ENCODE measurements at places on chromosomes 11 and 22.

DNA sequence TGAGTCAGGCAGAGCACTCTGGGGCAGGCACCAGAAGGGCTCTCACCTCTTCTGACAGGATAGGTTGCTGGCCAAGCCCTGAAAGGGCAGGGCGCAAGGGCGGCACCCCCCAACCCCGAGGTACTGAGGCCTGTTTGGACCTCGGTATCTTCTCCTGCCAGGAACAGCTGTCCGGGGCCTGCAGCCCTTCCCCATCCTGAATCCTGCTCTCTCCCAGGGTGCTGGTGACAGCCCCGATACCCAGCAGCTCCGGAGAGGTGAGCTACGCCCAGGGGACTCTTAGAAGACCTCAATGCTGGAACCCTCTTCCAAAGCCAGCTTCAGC is 79.1 kb downstream of the PHF21B start:
- no peak for DNase-seq

DNA sequence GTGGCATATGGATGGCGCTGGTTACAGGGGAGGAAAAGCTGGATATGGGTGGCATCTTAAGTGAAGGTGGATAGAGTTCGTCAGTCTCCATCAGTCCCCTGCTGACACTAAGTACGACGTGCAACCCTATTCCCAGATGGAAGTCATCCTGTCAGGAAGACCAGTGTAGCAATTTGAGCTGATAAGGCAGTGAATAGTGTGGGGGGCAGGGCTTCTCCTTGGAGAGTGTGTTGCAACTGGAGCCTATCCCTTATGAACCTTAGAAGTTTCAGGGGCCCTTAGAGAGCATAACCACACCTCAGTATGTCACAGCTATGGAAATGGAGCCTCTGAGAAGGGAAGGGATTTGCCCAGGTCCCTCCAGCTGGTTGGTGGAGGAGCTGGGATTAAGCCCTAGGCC is 36.1 kb upstream of the ANKK1 start:
- no peak for DNase-seq

- DNase-seq = no peak
Measured at GRCh38 chr22:35051013-35051535, 14.9 kb upstream of the ISX start.

DNA sequence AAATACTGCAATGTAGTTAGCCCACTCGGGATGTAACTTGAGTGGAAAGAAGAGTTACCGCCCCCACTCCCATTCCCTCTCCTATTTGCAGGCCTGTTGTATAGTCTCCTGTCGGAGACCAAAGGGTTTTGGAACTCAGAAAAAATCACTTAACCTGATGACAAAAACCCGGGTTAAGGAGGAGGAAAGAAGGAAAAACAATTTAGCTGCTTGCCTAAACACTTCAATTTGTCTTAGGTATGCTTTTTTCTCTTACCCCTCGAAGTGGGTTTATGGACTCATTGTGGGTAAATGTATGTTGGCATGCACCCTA is 2.2 kb downstream of the YAP1 start:
- no peak for DNase-seq

DNA sequence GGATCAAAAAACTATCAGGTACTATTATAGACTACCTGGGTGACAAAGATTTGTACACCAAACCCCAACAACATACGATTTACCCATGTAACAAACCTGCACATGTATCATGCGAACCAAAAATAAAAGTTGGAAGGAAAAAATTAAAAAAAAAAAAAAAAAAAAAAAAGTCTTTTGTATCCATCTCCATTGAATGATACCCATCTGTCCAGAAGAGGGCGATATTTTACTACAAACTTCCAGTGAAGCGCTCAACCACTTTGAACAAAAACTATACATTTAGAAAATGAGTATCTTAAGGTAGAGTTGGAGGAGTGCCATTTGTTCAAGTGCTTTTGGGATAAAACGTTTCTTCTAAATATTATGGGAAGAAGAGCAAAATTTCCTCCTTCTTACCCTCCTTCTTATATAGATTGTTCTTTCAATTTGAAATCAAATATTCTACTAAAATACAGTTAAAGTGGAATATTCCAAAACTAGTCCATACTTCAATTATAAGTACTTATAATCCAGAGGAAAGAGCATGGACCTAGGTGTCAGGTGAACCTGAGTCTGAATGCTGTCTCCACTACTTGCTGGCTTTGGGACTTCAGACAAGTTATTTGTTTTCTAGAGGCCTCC is 23.3 kb downstream of the ARL14EP start:
- no peak for DNase-seq

GRCh38 chr11:116513894-116514293 is 258.9 kb downstream of the BUD13 start:
- DNase-seq = no peak

DNA sequence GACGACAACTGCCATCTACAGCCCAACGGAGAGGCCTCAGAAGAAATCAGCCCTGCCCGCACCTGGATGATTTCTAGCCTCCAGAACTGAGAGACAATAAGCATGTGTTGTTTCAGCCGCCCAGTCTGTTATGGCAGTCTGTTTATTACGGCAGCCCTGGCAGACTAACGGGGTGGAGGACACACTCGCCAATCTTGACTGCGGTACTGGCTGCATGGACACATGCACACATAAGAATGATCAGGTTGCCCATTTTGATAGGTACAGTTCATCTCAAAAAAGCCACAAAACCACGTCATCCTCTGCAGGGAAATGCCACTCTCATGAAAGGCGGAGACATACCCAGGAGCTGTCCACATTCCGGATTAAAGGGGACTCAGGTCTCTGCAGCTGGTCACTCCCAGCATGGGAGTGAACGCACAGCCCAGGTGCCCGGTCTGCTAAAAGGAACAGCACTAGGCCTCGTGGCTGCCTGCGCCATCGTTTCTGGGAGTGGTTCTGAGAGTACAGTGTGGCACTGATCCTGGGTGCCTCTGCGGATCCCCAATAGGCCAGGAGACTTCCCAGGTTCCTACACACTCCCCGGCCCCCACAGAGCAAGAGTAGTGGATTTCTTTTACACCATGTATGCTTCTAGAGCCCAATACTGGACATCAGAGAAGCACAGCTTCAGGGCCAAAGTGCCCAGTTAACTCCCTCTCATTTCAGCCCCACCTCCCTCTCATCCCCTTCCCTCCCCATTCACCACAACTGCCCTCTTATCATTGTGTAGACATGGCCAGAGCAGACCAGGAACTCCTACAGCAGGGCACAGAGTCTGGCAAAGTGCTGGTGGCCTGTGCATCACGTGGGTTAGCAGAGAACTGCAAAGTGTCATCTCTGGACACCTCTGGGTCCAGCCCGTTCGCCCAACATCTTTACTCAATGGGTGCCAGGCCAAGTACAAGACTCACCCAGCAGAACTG is 11.7 kb upstream of the COMT start:
- peak; percentile 39 for DNase-seq

- no peak for DNase-seq
Measured at GRCh38 chr11:66625041-66625751, 8.8 kb downstream of the RBM14 start.

GRCh38 chr11:11036185-11036847 is 178.5 kb upstream of the ZBED5 start:
- no peak for DNase-seq

- peak; percentile 85 for DNase-seq
Measured at GRCh38 chr22:49992921-49993648, 19.5 kb downstream of the IL17REL start.

- no peak for DNase-seq
Measured at GRCh38 chr22:36303874-36304273, 50.9 kb downstream of the APOL1 start.

DNA sequence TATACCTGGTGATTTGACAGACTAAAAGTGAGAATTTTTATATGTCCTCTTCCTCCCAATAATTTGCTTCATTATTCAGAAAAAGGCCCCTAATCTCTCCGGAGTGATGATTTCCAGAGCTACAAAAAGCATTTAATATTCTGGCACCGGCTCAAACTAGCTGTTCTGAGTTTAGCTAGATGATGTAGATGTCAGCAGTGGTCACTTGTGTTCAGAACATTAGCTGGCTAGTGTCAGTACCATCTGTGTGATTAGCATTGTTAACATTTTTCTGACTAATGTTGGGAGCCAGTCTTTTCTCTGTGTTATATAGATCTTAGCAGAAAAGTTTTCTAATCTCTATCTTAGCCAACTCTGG is 68.7 kb upstream of the RRM1 start:
- no peak for DNase-seq

DNA sequence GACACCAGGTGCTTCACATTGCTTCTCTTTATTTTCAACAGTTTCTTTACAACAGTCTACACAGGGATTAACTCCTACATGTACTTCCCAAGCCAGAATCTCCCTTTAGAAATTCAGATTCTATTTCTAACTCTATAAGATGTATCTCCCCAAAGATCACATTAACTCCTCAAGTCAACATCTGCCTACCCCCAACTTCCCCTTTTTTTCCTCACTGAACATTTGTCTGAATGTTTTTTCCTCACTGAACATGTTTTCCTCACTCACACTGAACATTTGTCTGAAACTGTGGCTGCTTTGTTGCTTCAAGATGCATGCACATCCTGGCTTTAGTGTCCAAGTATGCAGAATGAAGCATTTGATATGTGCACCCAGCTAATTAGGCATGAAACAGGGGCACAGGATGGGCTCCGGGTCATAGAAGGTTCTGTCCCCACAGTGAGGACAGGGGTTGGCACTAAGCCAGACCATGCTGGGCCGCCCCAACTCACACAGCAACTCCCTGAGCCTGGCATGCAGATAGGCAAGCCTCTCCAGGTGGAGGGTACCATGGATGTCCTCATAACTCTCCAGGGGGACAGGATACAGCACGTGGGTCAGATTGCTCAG is 11.3 kb downstream of the PRAME start:
- DNase-seq = no peak

DNA sequence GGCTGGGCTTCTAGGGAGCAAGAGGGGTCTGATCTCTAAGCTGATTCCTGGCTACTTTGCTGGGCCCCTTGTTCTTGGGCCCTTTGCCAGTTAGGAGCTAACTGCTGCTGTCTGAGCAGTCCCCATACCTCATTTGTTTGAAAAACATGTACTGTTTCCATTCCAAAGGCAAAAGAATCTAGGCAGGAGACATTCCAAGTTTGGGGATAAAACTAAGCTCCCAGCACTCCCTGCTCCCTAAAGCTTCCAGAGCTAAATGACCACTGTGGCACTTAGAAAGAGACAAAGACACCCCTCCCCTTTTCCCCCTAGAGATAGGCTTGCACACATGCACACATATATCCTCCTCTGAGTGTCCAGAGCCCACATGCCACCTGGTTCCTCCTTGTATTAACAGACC is 22.7 kb upstream of the RRM1 start:
- DNase-seq = no peak

GRCh38 chr22:19118329-19118880 is 3.8 kb downstream of the DGCR2 start:
- no peak for DNase-seq

DNA sequence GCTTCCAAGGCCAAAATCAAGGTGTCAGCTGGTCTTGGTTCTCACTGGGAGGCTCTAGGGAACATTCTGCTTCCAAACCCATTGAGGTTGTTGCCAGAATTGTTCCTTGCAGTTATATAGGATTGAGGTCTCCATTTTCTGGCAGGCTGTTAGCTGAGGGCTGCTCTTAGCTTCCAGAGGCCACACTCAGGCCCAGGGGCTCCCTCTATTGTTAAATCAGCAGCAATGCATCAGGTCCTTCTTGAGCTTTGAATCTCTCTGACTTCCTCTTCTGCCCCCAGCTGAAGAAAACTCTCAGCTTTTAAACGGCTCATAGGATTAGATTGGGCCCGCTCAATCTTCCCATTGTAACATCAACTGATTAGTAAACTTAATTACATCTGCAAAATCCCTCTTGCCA is 39.3 kb upstream of the BSX start:
- DNase-seq = peak; percentile 55

DNA sequence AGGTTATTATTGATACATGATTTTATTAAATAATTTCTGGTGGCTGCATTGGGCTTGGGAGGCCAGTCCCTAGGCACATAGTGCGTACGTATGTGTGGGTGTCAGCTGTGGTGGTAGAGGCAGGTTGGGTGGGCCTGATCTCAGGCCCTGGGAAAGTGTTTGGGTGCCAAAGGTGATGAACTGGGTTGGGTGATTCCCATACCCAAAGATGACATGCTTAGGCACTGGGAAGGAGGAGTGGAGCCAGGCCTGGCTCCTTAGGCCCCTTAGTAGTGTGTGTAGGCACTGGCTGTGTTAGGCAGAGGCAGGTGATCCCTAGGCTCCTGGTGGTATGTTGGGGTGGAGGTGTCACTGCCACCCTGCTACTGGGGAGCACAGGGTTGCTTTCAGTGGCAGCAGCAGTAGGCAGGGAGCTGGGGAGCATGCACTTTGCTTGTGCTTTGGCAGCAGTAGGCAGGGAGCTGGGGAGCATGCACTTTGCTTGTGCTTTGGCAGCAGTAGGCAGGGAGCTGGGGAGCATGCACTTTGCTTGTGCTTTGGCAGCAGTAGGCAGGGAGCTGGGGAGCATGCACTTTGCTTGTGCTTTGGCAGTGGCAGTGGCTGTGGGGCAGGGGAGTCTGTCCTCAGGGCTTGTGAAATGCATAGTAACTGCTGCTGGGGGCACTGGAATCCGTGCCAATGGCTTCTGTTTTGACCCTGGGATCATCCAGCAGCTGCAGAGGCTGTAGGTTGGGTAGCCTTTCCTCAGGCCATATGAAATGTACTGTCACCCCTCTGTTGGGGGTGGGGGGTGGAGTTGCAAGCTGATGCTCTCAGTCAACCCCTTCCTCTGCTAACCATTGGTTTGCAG is 84.4 kb downstream of the RRM1 start:
- no peak for DNase-seq

DNA sequence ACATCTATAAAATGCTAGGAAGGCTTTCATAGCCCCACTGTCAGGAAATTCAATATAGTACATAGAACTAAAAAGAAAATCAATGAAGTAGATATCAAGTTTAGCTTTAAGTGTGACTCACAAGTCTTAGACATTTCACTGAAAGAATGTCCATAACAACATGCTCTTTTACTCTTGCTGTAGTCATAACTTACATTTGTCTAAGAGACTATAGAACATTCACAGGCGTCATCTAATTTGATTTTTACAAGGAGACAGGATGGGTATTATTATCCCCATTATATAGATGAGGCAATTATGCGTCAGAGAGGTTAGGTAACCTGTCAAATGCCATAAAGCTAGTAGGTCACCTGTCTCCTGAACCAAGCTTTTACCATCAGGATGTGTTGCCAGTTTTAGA is 36.9 kb downstream of the BDNF start:
- no peak for DNase-seq

GRCh38 chr11:71106671-71107070 is 145.7 kb downstream of the SHANK2 start:
- no peak for DNase-seq
